Left kidney (tissue), 8 donors: ENCODE measurements at places on chromosomes 1 and 21. TPM values are rescaled to one million over a fixed set of nuclear protein-coding genes. Genes with fewer than 3 reads are reported as not detected.

The PKP1 gene
- polyA plus RNA-seq, result 0.10 TPM

- no peak for DNase-seq
Measured at GRCh38 chr21:31213787-31214186, 130.3 kb downstream of the TIAM1 start.

DNA sequence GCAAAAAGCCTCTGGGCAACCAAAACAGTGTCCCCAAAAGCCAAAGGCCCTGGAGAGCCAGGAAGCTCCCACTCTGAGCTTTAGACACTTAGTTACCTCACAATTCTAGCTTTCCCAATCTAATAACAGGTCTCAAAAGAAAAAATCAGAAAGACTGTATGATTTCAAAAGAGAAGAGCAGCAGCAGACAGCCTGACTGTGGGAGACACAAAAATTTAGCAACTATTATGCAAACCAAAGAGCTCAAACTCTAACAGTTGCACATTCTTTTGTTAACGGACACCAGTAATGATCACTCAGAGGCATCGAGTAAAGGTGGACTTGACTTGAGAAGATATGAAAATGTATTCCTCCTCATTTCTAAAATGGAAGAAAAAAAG, 160.1 kb downstream of the SLC45A1 start:
- DNase-seq, result no peak

GRCh38 chr1:65002156-65002507, 35.8 kb upstream of the JAK1 start:
- DNase-seq, result no peak

GRCh38 chr21:37395961-37396360, 29.4 kb downstream of the DYRK1A start:
- no peak for DNase-seq

DNA sequence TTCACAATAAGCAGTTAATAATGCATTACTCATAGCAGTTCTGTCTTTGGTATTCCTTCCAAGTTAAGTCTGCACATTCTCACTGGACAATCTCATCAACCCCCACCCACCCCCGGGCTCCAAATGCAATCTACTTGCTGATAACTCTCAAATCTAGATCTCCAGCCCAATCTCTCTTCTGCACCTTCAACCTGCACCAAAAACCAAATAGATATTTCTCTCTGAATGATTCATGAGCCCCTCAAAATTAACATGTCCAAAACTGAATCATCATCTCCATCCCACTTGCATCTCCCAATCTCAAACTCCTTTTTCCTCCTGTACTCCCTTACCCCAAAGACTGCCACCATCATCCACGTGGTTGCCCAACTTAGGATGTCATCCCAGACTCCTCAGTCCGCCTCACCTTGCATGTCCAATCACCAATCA, 2.7 kb downstream of the DOCK7 start:
- no peak for DNase-seq
